ENCODE measurements at places on chromosomes 16 and 17. TPM values are rescaled to one million over a fixed set of nuclear protein-coding genes. Genes with fewer than 3 reads are reported as not detected.

Gene CDK12
- total RNA-seq: 114 TPM

Gene DUXB
- not detected for total RNA-seq

Gene PRSS36
- 0.83 TPM for total RNA-seq

Gene ABCC11
- total RNA-seq: not detected

Gene DOC2A
- total RNA-seq: not detected

Gene TMEM186
- 12.0 TPM for total RNA-seq

Gene TNP2
- not detected for total RNA-seq

Gene HOXB8
- not detected for total RNA-seq

Gene EPN3
- not detected for total RNA-seq

Gene EVPL
- 8.2 TPM for total RNA-seq

Gene OR1F1
- not detected for total RNA-seq

Gene GCGR
- not detected for total RNA-seq

Gene CD68
- 4.6 TPM for total RNA-seq

Gene SHISA9
- total RNA-seq: not detected

Gene KCNJ2
- total RNA-seq: not detected

Gene ST6GALNAC1
- total RNA-seq: not detected

Gene MMP25
- 0.60 TPM for total RNA-seq

Gene RSAD1
- 90.6 TPM for total RNA-seq

DNA sequence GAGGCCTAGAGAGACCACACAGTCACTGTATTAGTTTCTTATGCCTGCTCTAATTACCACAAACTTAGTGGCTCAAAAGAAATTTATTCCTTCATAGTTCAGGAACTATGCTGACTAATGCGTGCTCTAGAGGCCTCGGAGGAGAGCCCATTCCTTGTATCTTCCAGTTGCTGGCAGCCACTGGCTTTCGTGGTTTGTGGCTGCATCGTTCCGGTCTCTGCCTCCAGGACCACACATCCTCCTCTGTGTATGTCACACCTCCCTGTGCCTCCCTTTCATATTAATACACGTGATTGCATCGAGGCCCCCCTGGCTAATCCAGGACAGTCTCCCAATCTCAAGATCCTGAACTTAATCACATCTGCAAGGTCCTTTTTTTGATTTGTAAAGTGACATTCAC lies 16.9 kb upstream of the MYLK3 start:
- DNase-seq: no peak

DNA sequence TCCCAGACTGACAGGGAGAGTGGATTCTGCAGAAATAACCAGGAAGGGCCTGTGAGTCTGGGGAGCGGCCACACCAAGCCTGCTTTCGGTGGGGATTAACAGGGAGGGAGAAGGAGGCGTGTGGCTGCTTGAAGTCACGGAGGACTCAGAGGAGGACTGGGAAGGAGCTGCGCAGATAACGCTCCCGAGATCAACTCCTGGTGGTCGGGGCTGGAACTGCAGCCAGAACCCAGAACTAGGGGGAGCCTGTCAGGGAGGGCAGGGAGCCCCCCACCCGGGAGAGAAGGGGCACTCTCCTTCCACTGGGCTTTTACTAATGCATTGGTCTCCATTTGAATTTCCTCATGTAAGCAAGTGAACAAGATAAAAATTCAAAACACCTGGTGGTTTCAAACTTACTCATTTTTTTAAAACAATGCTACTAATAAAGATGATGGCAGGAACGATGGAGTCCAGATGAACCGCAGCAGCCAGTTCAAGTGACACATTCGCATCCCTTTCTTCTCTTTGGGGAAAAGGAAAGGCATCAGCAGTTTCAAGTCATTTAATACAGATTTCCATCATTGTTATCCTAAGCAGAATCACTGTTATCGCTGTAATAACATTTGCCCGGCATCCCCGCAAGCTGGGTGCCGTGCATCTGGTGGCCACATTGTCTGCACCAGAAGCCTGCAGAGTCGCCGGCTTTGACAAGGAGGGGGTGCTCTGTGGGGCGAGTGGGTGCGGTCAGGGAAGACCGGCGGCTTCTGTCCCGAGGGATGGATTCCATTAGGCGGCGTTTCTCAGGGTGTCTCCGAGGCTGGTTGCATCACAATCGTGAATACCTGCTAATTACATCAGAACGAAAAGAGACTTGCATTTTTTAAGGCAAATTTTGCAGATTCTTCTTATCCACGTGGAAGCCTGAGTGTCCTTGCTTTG lies 183.0 kb downstream of the FOXL1 start:
- DNase-seq: peak; percentile 17

DNA sequence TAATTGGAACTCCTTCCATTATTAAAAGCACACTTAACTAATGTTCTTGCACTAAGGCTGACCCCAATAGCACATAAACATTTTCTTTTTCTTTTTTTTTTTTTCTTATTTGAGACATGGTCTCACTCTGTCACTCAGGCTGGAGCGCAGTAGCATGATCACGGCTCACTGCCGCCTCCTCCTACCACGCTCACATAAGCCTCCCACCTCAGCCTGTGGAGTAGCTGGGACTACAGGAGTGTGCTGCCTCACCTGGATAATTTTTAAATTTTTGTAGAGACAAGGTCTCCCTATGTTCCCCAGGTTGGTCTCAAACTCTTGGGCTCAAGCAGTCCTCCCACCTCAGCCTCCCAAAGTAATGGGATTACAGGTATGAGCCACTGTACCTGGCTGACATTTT lies 1.2 kb upstream of the ZNF652 start:
- DNase-seq: no peak

DNA sequence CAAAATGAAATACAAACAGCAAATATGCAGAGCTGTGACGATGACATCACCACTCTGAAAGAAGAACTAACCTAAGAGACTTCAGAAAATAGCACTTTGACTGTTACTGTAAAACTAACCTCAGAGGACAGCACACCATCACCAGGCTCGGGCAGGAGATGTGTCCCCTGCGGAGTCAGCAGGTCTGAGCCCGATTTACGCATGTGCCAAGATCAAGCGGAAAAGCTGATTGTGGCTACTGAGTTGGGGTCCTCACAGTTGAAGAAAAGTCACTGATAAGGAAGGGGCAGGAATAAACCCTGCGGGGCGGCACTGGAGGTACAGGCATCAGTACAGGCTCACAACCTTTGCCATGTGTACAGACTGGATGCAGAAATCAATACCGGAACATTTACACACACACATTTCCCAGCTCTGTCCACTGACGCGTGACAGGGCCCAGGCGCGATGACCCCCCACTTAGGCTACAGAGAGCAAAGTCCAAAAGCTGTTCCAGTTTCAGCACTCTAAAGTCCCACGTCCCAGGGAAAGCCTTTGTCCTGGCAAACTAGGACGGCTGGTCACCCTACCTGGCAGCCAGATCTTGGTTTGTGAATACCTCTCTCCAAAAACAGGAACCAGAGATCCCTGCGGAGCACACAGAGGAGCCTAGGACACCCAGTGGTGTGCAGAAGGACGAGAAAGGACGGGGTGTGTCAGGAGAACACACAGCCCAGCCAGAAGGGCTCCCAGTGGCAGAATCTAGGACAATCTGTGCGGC lies 21.5 kb downstream of the TRAP1 start:
- no peak for DNase-seq

- DNase-seq: no peak
These were observed 183.0 kb upstream of the FOXF1 start for GRCh38 chr16:86327321-86327720.

DNA sequence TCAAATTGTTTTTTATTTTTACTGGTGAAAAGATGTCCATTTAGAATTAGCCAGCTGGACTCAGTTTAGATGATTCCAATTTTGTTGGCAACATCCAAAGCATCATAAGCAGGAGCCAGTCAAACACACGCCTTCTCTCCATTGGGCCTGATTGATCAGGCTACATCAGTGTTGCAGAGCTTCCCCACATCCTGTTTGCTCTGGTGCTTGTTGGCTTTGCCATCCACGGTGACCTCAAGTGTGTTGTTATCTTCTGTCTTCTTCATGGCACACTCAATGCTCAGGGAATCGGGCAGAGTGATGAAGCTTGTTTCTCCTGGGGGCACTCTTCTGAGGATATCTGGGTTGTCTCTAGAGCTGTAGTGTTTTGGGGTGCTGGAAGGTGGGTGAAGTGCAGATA lies 6.3 kb upstream of the NETO2 start:
- DNase-seq: no peak

GRCh38 chr16:67697422-67698185 lies 21.5 kb downstream of the GFOD2 start:
- DNase-seq: no peak

DNA sequence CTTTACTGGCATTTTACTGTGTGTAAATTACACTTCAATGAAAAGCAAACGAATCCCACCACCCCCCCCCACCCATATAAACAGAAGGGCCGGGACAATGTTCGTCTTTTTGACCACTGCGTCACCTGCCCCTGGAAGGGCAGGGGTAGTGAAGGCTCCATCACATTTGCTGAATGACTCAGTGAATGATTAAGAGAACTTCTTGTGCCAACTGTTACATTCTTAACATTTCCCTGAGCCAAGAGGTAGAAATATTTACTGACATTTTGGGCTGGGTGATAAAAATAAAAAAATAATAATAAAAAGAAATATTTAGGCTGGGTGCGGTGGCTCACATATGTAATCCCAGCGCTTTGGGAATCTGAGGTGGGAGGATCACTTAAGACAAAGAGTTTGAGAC lies 24.1 kb downstream of the C16orf96 start:
- DNase-seq: no peak

GRCh38 chr16:83878838-83879237 lies 20.1 kb upstream of the MLYCD start:
- DNase-seq: no peak

- DNase-seq: no peak
These were observed 282.2 kb downstream of the MAP2K6 start for GRCh38 chr17:69696650-69697049.

DNA sequence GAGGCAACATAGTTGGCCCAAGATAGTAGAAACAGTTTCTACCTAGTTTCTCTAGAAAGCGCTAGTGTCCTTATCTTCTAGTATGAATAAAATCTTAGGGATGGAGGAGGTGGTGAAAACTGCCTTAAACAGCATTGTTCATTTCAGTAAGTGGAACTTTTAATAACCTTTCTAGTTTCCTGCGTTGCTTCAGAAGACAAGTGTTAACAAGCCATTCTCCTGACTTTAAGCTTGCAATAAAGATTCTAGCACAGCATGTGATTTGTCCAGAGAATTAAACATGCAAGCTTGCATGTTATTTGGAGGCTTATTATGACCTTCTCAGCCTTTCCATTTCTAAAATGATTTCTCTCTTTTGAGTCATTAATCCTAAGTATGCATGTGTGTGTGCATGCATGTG lies 72.3 kb downstream of the TANGO6 start:
- DNase-seq: no peak

- DNase-seq: no peak
These were observed 22.8 kb upstream of the MTSS2 start for GRCh38 chr16:70708366-70709246.

- DNase-seq: peak; percentile 26
These were observed at the start of gene KIF19 for GRCh38 chr17:74325743-74326379. Gene KIF19, plus strand, starts transcription at chr17:74326226. Its CDS starts 124 bp downstream, at chr17:74326350.

- DNase-seq: no peak
These were observed 169.3 kb downstream of the CYB561 start for GRCh38 chr17:63276821-63277220.

DNA sequence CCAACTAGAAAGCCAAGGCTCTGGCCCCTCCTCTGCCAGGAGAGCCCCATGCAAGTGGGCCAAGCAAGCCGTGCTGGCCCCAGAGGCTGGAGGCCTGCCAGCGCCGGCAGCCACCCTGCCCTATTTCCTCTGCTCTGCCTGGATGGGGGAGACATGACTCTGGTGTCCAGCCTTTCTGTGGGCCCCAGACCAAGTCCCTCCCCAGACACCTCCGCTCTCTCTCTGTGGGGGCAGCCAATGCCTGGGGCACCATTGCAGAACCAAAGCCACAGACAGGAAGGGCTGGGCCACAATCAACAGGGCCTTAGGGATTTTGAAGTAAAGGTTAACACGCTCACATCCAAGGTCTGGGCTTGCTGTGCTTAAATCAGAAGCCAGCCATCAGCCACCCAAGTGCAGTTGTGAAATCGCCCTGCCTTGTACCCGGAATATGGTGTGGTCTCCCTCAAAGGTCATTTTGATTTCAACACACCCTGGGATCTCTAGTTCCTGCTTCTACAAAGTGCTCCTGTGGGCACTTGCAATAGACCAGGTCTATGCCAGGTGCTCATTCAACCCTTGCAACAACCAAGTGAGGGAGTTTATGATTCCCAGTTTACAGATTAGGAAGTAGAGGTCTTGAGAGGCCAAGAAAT lies 63.5 kb upstream of the TEX2 start:
- DNase-seq: no peak

- no peak for DNase-seq
These were observed 38.8 kb downstream of the RPGRIP1L start for GRCh38 chr16:53664724-53665345.

DNA sequence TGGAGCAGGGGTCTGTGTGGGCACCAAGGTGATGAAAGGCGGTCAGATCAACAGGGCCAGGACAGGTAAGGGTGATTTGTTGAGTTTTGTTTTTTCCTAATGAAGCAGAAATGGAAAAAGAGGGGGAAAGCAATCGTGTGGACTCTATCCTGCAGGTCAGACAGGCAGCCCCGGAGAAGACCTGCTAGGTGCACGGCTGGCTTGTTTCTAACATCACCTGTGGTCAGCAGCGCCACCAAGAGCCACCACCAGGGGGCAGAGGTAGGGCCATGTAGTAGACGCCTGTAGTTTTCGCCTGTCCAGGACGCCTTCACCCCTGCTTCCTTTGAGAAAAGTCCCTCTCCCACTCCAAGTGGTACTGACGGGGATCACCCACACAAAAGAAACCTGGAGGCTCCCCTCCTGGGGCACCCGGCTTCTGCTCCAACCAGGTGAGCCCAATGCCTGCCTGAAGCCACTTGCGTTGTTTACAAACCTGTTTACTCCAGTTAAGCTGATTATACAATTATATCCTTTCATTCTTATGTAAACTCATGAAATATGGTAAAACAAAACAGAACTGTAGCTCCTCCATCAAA lies 54.2 kb upstream of the SEC14L1 start:
- DNase-seq: peak; percentile 64

DNA sequence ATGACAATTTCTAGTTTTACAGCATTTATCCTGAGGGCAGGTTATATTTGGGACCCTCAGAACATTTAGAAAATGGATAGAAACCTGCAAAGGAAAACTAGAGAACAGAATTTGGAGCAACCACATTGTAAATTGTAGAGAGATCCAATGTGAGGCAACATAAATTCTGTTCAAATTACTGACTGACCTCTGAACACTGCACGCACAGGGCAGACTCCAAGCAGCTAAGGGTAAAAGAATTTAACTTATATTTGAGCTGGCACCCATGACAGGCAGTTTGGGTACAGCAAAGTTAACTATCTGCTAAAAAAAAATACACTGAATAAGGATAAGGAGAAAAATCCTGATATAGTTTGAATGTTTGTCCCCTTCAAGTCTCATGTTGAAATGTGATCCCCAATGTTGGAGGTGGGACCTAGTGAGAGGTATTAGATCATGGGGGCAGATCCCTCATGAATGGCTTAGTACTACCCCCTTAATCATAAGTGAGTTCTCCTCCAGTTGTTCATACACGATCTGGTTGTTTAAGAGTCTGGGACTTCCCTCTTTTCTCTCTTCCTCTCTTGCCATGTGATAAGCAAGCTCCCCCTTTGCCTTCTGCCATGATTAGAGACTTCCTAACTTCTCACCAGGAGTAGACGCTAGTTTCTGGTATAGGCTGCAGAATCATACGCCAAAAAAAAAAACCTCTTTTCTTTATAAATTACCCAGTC lies 75.7 kb downstream of the FBXL20 start:
- no peak for DNase-seq

- no peak for DNase-seq
These were observed 14.1 kb upstream of the DNAH17 start for GRCh38 chr17:78591263-78591671.

GRCh38 chr17:4751932-4752331 lies 12.2 kb upstream of the CXCL16 start:
- DNase-seq: no peak

All from naive thymus-derived CD8-positive, alpha-beta T cell (primary cell).